ENCODE measurements at places on chromosomes 6 and 20.
A peak's percentile ranks its signal among the peaks of the same experiment; 100 is the strongest.

DNA sequence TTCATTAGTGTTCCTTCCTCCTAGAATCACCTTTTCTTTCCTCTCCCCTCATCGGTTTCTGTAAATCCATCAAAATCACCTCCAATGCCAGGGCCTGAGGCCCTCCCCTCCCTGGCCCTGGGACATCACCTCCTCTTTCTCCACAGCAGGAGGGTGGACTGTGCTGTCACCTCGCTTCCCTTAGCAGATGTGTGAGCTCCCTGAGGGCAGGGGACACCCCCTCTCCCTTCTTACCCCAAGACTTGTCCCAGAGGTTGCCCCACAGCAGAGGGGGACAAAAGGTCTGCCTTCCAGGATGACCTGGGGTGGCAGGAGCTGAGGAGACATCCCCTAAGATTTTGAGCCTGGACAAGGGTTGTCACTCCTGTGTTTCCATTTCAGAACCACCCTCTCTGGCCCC, 5.9 kb downstream of the ULBP1 start:
- no peak for DNase-seq

- no peak for DNase-seq
These were observed 158.5 kb downstream of the CD83 start for GRCh38 chr6:14276071-14276470.

GRCh38 chr6:33909737-33910136, 105.9 kb upstream of the MLN start:
- no peak for DNase-seq

- DNase-seq = no peak
These were observed 99.1 kb downstream of the TFAP2A start for GRCh38 chr6:10315658-10316372.

- peak; percentile 26 for DNase-seq
These were observed at the start of gene ETV7 for GRCh38 chr6:36387440-36388303. TSS of gene ETV7 (minus strand) at chr6:36387669. CDS start at chr6:36387541, 128 bp downstream.

DNA sequence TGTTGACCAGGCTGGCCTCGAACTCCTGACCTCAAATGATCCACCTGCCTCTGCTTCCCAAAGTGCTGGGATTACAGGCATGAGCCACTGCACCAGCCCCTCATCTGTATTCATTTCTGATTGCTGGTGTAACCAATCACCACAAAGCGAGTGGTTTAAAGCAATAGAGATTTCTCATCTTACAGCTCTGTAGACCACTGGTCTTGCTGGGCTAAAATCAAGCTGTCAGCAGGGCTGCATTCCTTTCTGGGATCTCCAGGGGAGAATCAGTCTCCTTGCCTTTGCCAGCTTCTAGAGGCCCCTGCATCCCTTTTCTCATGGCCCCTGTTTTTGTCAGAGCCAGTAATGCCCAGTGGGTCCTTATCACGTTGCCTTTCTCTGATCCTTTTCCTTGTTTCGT, 49.9 kb upstream of the PMEPA1 start:
- no peak for DNase-seq

DNA sequence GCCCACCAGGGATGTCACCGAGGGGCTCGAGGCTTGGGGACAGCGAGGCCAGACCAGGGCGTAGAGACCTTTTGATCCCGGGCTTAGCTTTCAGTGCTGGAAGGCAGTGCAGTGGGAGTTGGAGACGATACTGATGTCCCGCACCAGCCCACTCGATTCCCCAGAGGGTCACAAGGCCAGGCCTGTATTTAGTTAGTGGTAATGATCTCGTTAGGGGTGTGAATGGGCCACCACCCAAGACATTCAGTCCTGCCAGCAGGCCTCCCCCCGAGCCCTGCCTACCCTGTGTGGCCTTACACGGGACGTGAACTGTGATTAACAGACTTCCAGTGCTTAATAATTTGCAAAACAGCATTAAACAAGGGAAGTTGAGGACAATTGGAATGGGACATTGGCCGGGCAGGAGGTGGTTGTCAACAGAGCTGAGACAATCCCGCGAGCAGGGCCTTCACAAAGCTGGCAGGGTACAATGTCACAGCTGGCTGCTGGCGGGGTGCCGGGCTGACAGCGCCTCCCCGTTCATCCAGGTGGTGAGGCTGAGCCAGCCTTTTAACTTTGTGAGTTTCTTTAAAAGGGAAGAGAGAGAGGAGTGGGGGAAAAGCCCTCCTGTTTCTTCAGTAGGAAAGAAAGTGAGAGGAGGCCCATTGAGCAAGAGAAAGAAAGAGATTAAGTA, 175.3 kb upstream of the RALGAPA2 start:
- DNase-seq = no peak

GRCh38 chr6:94651239-94651638, 926.1 kb upstream of the MANEA start:
- no peak for DNase-seq

GRCh38 chr20:19673575-19673974, 84.5 kb upstream of the RIN2 start:
- DNase-seq = no peak

DNA sequence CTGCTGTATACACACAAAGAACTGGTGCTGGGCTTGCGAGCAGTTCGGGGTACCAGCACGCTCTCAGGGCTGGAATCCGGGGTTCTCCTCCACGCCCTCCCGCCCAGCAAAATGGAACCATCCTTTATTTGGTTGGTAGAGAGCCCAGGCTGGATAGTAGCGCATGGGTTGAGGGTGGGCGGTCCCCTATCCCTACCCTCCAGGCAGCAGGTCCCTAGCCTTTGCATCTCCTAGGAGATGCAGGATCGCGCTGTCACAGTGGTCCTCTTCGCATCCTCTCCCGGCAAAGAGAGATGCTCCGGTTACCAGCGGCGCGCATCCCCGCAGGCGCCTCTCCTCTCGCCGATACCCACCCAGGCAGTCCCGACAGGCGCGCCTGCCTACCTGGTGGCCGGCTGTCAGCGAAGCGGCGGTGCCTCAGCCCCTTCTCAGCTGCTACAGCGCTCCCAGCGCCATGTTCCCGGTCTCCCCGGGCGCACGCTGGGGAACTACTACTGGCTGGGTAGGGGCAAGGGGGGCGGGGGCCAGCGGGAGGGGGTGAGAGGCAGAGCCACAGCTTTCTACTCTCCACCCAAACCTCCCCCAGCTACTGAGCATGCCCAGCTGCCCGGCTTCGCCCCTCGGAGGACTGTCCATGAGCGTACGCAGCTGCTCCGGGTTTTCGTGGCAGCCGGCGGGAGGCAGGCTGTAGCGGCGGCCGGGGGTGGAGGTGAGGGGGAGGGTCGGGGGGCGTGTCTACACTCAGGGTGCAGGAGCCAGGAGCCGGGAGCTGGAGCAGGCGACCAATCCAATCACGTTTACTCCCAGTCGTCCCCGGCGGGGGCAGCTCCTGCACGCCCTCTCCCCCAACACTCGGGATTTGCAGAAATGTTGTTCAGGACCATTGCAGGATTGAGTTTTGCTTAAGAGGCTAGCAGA, at the start of gene PAK5:
Gene PAK5, minus strand, starts transcription at position 699 of the 918 bp plus-strand sequence. CDS start 194,748 bp downstream, outside the sequence.
- DNase-seq = peak; percentile 36

DNA sequence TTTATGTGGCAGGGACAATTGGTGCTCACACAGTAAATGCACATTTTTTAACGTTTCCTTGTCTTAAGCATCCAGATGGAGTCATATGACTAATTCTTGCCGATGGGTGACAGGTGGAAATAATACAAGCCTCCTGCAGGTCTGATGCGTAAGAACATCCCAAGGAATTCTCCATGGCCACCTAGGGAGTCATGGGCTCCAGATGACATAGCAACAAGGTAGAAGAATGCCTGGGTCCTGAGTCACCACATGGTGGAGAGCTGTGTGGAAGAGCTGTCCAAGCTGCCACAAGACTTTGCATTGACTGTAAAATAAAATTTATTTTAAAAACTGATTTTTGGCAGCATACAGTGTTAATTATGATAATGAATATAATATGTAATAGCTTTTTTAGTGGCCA, 77.0 kb upstream of the MAP3K7 start:
- no peak for DNase-seq

GRCh38 chr20:32336918-32337347, 21.2 kb upstream of the ASXL1 start:
- peak; percentile 54 for DNase-seq

GRCh38 chr20:48332555-48332954, 495.2 kb downstream of the PREX1 start:
- DNase-seq = peak; percentile 58

- peak; percentile 39 for DNase-seq
These were observed 168.1 kb upstream of the HDDC2 start for GRCh38 chr6:125469915-125470314.

GRCh38 chr6:166394036-166394892, 11.5 kb upstream of the MPC1 start:
- DNase-seq = no peak

DNA sequence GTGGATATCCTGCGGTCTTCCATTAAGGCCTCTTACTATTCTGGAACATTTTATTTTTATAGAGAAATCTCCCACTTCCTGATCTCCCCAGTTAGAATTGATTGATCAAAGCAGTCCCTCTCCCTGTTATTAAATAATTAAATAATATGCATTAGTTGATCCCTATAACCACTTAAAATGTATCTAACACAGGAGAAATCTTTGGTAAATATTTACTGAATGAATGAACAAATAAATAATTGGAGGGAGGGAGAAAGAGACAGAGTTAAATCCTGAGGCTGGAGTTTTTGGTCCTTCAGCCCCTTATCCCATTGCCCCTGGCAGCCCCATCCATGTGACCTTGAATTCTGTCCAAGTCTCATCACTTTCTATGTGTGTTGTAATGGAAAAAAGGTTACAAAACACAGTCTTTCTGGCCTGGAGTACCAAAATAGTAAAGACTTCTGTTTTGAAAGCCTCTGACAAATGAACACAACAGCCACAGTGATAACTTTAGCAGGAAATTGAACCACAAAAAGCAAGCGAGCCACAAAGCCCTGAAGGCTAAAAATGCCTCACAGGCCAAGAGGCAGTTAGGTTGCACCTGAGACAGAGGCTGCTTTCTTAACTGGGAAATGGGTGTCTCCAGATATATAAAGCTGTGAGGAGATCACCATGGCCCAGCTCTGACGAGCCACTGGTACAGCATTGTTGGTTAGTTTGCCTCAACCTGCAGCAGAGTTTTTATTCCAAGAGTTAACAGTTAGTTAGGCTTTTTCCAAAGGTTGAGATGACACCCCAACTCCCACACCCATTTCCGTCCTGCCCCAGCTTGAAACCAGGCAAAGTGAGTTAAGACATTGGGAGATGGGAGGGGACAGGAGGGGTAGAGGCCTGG, 11.3 kb downstream of the NT5E start:
- peak; percentile 87 for DNase-seq

- DNase-seq = no peak
These were observed 49.0 kb upstream of the TAGAP start for GRCh38 chr6:159093609-159094443.

GRCh38 chr6:84137051-84137375, 90.4 kb downstream of the CEP162 start:
- peak; percentile 53 for DNase-seq

DNA sequence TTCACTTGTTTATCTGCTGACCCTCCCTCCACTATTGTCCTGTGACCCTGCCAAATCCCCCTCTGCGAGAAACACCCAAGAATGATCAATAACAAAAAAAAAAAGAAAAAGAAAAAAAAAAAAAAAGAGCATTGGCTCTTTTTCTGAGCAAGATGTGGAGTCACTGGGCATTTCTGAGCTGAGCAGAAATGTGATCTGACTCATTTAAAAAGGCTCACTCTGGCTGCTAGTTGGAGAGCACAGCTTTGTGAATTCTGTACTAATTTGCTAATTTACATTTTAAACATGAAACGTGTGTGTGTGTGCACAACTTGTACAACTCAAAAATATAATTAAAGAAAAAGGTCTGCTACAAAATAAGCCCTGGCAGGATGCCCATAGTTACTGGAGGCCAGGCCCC, 20.2 kb downstream of the SCML4 start:
- no peak for DNase-seq

DNA sequence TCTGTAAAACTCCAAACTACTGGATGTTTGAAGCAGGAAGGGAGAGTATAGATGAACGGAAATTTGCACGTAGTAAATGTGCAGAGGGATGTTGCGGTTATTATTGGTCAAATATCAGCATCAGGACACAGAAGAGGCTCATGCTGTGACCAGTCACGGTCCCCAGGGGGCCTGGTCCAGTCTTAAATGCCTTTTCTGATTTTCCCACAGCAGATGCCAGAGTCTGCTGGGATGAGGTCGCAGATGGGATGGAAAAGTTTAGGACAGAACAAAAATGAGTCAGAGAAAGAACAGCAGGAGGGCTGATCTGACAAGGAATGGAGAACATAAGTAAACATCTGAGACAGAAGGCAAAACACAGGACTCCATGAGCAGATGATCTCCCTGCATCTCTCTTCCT, 11.7 kb upstream of the SIRPG start:
- DNase-seq = peak; percentile 9

- DNase-seq = no peak
These were observed 453 bp downstream of the KCNQ5 start for GRCh38 chr6:72622094-72622940.

GRCh38 chr20:33005132-33005566, 916 bp upstream of the SUN5 start:
- DNase-seq = peak; percentile 12

DNA sequence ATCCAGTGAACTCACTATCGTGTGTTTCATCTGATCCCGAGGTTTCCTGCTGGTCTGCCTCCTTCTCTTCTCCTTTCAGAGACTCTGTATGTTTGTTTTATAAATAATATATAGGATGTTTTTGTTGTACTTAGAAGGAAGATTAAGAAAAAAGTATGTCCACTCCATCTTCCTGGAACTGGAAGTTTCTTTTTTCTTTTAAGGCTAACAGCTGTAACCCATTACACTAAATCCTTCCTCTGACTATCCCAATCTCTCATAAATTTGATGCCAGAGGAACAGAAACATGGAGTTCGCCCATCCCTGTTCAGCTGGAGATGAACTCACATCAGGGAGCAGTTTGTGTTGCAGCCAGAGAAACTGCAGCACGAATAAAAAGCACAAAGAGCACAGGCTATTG, 20.7 kb downstream of the RIPK1 start:
- no peak for DNase-seq

- DNase-seq = peak; percentile 17
These were observed 11.5 kb downstream of the MAPK14 start for GRCh38 chr6:36039112-36039511.

- DNase-seq = no peak
These were observed 88.8 kb downstream of the PRND start for GRCh38 chr20:4810426-4811019.
